ENCODE measurements at places on chromosomes 3 and 15.
A peak's percentile ranks its signal among the peaks of the same experiment; 100 is the strongest.

GRCh38 chr3:133448478-133449122 lies 48.7 kb downstream of the BFSP2 start:
- DNase-seq = no peak

- no peak for DNase-seq
Observed at GRCh38 chr3:52077925-52078324, 21.6 kb upstream of the DUSP7 start.

- no peak for DNase-seq
Observed at GRCh38 chr3:111729087-111729846, 129.8 kb upstream of the PHLDB2 start.

DNA sequence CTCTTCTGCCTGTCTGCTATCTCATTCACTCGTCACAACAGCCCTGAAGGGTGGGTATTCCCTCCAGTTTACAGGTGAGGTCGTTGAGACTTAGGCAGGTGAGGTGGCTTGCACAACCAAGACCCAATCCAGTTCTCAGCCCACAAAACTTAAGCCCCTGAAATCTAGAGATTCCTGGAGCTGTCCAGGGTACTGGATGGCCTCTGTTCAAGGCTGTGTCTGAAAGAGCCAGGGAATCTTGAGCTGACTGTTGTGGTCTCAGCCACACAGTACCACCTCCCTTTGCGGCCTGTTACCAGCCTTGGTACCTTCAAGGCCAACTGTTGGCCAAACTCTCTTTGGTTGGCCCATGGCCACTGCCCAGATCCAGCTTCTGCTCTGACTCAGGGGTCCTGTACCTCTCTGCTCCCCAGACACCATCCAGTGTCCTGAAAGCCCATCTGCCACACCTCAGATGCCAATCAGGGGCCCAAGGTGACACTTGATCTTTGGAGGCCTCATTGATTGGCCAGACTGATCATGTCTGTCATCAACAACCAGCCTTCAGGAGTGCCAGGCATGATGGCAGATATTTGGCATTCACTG lies 10.9 kb upstream of the FAM107A start:
- peak; percentile 65 for DNase-seq

GRCh38 chr3:71055257-71056001 lies 528.1 kb downstream of the FOXP1 start:
- DNase-seq = peak; percentile 58

- no peak for DNase-seq
Observed at GRCh38 chr15:33059184-33059583, 135.3 kb downstream of the FMN1 start.

GRCh38 chr3:170027233-170028102 lies 10.3 kb upstream of the GPR160 start:
- no peak for DNase-seq

- no peak for DNase-seq
Observed at GRCh38 chr15:75368689-75369239, 357 bp upstream of the MAN2C1 start.

Measured in HAP-1 (cell line).